Stimulated activated CD8-positive, alpha-beta memory T cell treated with anti-CD3 and anti-CD28 coated beads, Interleukin-7, amount 100 ng/mL, for 1 hour (primary cell): ENCODE measurements at places on chromosomes 4 and X.

- DNase-seq, result no peak
Measured at GRCh38 chr4:95091272-95091671, 333.5 kb downstream of the BMPR1B start.

DNA sequence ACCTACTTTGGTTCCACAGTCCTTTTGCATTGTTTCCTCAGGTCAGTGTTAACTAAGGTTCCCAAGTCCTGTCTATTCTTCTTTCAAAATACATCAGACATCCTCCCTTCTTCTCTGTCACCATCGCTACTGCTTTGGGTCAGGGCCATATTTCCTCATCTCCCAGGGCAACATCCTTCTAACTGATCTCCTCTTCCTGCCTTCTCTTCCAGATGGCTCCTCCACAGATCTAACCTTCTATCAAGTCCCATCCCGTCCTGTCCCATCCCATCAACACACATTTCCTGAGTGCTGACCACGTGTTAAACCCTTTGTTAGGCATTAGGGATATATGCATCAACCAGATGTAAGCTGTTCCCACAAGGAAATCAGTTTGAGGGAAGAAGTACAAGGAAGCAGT lies 25.9 kb downstream of the PLAC1 start:
- DNase-seq, result no peak

DNA sequence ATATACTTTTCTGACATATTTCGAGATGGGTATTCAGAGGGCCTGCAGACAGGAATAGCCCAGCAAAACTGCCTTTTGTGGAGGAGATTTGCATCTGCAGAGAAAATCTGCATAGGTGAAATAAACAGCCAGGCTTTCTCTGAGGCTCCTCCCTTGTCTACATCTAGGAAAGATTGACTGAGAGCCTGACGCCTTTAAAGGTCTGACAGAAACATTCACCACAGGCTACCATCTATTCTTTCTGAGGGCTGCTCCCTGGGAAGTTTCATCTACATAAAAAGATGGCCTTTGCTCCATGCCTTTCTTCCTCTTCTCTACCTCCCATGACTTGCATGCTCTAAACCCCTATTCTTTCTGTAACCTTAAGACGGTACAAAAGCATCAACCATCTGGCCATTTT lies 55.0 kb upstream of the AP1S2 start:
- DNase-seq, result no peak

DNA sequence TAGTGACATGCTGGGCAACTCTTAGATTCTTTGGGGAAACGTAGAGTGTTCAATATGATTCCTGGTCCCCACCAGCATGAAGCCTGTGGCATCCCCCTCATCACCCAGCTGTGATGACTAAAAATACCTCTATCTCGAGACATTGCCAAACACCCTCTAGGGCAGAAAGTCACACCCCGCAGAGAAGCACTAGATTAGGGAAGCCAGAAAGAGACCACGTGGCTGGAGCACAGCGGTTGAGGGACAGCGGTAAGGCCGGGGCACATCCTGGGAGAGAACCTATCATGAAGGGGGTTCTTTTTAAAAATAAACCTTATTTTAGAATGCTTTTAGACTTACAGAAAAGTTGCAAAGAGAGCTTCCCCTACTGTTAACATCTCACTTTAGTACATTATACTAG lies 11.0 kb downstream of the FAT1 start:
- no peak for DNase-seq

- DNase-seq, result no peak
Measured at GRCh38 chr4:56786955-56787354, 34.5 kb downstream of the SPINK2 start.

- DNase-seq, result no peak
Measured at GRCh38 chr4:22413471-22413870, 102.4 kb downstream of the ADGRA3 start.

DNA sequence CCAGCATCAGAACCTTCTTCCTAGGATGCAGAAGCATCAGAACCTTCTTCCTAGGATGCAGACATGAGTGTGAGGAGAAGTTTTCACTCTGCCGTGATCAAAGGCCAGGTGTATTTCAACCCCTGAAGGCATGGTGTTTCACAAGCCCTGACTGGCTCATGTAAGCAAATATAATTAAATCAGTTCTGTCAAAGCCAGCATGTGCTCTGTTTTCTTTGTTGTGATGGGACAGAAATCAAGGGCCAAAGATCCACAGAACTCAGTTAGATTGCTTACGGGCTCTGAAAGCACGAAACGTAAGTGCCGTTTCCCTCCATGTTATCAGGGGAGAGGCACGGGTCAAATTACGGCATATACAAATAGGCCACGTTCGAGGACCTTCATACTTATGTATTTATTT lies 32.0 kb upstream of the CLDN24 start:
- DNase-seq, result no peak

GRCh38 chr4:139247700-139248238 lies 32.3 kb downstream of the MGARP start:
- no peak for DNase-seq

- DNase-seq, result no peak
Measured at GRCh38 chr4:77196866-77197265, 39.9 kb downstream of the CCNG2 start.

GRCh38 chr4:20574986-20575385 lies 125.3 kb upstream of the PACRGL start:
- DNase-seq, result no peak

DNA sequence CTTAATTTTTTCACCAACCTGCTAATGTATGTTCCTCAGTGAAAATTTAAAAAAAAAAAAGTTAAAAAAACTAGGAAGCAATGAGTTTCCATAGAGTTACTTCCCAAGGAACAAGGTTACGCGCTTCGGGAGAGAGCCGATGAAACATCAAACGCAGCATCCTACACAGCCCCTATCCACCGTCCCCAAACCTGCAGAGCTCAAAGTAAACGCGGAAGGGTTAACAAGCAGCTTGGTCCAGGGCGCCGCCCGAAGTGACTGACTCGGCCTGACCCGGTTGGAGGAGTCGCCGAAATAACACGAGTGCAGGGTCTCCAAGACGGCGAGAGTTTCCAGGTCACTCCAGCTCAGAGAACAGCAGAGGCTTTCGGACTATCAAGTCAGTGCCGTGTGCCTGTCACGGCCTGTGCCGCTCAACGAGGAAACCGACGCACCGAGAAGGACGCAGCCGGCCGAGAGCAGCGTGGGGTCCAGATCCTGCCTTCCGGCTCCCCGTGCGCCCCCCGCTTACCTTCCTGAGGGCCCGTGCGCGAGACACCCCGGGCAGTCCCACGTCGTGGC lies 512 bp downstream of the NOP14 start:
- no peak for DNase-seq

GRCh38 chr4:171602638-171603355 lies 210.4 kb upstream of the GALNTL6 start:
- DNase-seq, result no peak

- no peak for DNase-seq
Measured at GRCh38 chr4:85967872-85968271, 392.0 kb downstream of the MAPK10 start.

- no peak for DNase-seq
Measured at GRCh38 chr4:94368459-94368858, 25.8 kb upstream of the HPGDS start.
